ENCODE measurements at places on chromosomes 2 and 18.

- DNase-seq: no peak
Observed at GRCh38 chr2:42414158-42414557, 53.1 kb upstream of the COX7A2L start.

GRCh38 chr18:58962336-58962735 is 97.7 kb downstream of the ZNF532 start:
- no peak for DNase-seq

DNA sequence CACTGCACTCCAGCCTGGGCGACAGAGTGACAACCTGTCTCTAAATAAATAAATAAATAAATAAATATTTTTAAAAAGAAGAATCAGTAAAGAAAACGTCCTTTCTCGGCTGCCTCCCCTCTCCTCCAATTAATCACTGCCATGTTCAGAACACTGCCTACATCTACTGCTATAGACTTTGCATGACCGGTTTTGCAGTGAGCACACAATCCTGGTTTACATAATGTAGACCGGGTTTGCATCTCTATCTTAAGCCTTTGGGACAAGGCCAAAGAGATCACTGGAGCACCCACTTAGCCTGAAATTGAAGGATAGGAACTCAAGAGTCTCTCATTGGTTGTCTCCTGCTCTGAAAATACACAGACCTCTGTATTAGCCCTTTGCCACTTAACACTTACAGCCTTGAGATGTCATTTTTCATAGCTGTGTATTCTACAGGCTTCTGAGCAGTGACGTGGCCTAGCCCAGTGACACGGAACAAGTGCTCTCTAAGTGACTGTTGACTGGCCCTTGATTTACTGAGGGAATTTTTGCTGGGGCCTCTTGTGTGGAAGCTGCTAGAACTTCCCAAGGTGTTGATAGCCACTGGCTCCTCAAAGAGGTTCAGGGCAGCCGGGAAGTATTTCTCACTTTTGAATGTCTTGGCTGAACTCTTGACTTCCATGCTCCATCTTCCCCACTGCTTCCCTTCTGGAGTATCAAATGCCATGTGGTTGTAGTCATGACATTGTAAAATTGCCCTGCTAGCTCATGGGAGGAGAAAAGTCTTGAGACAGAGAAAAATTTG is 45.3 kb upstream of the CCBE1 start:
- DNase-seq: no peak

GRCh38 chr18:24602201-24602600 is 141.8 kb downstream of the HRH4 start:
- no peak for DNase-seq

- DNase-seq: no peak
Observed at GRCh38 chr2:197498235-197498936, 1.3 kb downstream of the HSPD1 start.

DNA sequence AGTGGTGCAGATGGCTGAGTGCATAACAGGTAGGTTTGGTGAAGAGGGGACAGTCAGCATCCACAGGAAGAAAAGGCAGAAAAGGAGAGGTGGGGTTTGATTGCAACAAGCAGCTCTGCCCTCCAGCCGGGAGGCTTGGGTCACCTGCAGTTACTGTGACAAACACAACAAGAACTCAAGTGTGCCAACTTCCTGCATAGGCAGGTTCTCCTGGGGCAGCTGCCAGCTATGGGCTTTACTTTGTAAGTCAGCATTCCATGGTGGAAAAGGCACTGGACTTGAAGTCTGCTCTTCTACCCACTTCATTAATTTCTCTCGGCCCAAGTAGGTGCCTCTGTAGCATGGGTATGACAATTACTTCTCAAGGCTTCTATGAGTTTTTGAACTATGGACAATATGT is 98.9 kb downstream of the MYT1L start:
- DNase-seq: no peak

DNA sequence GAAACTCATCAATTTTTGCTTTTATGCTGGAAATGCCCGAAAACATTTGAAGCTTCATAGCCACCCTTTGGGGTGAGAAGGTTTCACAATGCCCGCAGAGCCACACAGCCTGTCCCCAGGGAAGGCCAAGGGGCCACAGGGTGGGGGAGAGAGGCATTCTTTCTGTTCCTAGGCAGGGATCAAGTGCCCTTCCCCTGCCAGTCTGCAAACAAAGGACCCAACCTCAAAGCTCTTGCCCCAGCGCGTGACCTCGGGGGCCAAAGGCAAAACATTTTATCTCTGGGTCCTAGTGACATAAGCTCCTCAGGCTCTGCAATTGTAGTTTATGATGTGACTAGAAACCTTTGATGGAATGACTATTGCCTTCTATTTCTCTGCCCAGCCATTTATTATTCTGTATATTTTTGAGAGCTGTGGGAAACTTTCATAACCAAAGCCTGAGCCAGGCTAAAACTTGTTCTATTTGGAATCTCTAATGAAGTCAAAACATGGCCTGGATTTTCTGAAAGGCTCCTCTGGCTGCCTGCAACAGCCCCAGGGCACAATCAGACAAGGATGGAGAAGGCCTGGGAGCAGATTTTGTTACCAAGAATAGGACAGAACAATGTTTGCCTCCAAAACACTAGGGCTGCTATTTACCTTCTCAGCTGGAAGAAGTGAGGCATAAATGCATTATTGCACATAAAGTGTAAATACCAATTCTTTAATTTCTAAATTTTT is 137.2 kb upstream of the KCTD1 start:
- DNase-seq: no peak

GRCh38 chr18:59547581-59548182 is 149.5 kb downstream of the CCBE1 start:
- no peak for DNase-seq

- DNase-seq: no peak
Observed at GRCh38 chr18:64710105-64710861, 561.4 kb upstream of the LINC00305 start.

- DNase-seq: no peak
Observed at GRCh38 chr18:54950221-54950620, 9.0 kb downstream of the CCDC68 start.
